Effector memory CD8-positive, alpha-beta T cell (primary cell): ENCODE measurements at places on chromosomes 4 and X.

GRCh38 chr4:173074501-173074946 is 94.1 kb upstream of the GALNT7 start:
- no peak for DNase-seq

DNA sequence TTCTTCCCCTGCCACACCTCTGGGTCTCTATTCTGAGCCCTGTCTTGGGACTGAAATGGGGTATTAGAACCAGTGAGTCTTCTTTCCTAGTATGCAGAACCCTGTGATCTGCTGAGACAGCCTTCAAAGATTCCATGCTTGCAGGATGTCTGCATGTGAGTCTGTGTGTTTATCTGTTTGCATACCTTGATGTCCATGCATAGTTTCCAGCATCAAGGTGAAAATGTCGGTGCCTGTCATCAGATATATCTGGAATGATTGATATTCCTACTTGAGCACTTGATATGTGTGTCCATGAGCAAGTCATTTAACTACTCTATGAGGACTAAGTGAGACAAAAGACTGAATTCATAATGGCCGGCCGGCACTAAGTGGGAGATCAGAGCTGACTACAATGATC is 117.0 kb upstream of the HS3ST1 start:
- DNase-seq = no peak

- no peak for DNase-seq
Observed at GRCh38 chrX:150781677-150782076, 88.5 kb downstream of the MTMR1 start.

- no peak for DNase-seq
Observed at GRCh38 chr4:160283081-160283480, 1180.2 kb downstream of the RAPGEF2 start.

DNA sequence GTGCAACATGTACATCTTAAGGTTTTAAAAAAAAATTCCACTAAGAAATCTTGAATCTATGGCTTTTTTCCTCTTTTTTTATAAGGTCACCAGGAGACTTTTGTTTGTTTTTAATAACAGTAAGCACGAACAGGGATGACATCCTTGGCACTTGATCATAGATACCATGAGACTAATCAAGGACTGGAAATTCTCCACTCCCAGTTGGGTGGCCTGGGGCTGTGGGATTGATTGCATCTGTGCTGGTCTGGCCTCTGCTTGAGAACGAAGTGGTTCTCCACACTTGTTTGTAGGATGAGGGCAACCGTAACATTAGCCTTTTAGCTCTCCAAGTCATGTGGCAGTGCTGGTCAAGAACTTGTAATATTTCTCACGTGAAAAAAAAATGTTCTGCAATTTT is 35.4 kb downstream of the SNX25 start:
- DNase-seq = no peak

GRCh38 chr4:78592088-78592783 is 40.7 kb downstream of the ANXA3 start:
- no peak for DNase-seq

- DNase-seq = no peak
Observed at GRCh38 chr4:128424527-128425497, 137.2 kb upstream of the PGRMC2 start.

DNA sequence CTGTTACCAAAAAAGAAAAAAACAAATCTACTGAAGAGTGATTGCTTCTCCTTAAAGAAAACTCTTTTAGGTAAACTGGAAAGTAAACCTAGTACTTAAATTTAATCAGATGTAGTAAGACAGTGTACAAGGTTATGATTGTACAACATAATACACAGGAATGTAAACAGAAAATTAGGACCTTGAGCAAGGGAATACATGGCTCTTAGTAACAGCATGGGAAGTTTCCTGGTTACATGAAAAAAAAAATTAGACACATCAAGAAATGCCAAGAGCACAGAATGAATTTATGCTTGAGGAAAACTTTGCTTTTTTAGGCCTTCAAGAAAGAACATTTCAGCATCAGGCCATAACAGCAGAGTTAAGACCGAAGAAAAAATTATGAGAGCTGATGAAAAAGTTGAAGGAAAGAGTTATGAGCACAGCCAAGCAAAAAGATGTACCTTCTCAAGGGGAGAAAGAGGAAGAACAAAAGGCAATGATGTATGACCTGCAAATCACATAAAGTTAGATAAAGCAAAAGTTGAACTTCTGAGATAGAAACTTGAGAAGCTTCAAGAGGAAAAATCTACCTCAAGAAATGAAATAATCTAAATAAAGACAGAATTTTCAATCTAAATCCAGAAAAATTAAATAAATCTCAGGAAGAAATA is 311.6 kb downstream of the GALNTL6 start:
- DNase-seq = no peak

DNA sequence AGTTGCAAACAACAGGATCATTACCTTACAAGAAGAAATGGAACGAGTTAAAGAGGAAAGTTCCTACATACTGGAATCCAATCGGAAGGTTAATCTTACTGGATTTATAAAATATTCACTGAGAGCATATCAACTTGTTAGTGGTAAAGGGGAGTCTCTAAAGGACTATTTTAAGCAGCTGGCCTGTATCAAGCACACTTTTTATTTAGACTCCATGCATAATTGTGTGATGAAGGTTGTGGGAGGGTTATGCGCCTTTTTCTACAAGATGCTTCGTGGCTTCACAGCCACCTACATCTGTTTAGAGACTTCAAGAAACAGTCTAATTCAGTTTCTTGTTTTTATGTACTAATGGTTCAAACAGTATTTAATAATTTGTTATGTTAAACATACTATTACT is 56.6 kb downstream of the GRSF1 start:
- no peak for DNase-seq

- no peak for DNase-seq
Observed at GRCh38 chrX:65695849-65696449, 28.5 kb downstream of the MSN start.

- DNase-seq = no peak
Observed at GRCh38 chr4:66489783-66490452, 819.6 kb upstream of the EPHA5 start.

DNA sequence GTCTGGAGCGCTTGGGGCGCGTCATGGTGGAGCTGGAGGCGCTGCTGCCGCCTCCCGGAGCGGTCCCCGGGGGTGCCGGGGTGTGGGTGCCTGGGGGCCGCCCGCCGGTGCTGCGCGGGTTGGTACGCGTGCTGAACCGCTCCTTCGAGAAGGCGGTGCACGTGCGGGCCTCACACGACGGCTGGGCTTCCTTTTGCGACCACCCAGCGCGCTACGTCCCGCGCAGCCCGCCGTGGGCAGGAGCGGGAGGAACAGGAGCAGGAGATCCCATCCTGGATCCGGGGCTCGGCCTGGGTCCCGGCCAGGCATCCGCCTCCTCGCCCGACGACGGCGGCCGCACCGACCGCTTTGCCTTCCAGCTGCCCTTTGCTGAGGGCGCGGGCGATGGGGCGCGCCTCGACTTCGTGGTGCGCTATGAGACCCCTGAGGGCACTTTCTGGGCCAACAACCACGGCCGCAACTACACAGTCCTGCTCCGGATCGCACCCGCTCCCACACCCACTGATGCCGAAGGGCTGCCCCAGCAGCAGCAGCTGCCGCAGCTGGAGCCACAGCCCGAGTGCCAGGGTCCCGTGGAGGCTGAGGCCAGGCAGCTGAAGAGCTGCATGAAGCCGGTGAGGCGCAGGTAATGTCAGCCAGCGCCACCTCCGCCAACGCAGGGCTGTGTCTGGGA is 792 bp downstream of the PPP1R3F start:
- DNase-seq = no peak
